ENCODE measurements at places on chromosomes 7 and 10.

GRCh38 chr10:119818889-119819270, 53.8 kb downstream of the MCMBP start:
- peak; percentile 9 for DNase-seq

DNA sequence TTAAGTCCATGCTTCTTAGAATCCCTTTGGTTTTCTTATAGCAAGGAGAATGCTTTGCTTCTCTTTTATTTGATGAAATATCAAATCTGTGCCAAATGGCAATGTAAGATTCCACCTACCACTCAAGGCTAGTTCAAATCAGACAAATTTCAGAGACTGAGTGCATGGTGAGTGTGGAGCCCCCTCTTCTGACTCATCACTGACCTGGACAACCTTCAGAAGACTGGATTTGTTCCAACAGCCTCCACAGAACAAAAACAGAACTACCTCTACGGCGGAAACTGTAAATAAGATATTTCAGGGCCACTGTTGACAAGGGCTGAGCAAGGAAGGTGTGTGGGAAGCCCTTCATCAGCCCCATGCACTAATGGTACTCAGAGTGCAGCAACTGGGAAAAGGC, 21.1 kb downstream of the NCAPG2 start:
- DNase-seq: no peak

DNA sequence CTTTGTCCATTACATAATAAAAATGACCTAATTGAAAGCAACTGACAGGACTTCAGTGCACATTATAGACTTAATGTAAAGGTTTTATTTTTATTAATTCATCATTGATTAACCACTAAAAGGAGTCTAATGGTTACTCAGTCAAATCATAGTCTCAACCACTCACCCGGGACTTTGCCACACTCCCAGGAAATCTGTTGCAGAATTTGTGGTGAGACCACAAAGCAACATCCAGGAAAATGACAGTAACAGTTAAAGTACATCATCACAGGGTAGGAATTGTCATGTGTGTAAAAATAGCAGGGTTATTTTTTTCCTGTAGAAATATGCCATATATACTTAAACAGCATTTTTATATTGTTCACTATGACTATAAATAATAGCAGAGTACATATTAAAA, 6.3 kb upstream of the HGF start:
- DNase-seq: no peak

- no peak for DNase-seq
Observed at GRCh38 chr10:43256531-43257346, 10.1 kb downstream of the RASGEF1A start.

- no peak for DNase-seq
Observed at GRCh38 chr7:129821476-129821875, 131.3 kb downstream of the UBE2H start.

DNA sequence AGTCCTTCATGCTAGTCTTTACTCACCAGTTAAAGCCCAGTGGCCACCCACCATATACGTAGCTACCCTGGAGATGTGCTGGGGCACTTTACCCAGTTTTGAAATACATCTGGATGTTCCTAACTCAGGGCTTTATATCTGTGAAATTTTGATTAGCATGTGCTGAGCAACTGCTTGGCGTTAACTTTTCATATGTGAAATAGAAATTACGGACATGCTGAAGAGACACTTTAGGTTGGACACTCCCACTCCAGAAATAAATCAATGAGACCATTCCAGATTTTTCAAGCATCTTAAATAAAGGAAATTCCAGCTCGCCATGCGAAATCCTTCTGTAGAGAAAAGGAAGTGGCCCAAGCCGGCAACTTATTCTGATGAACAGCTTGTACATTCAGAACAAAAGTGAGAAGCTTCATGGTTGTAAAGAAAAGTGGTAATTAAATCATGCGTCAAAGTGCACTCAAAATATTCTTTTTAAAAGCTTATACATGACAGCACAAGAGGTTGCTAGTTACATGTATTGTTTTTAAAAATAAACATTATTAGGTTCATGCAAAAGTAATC, 153.5 kb upstream of the ITGB1 start:
- no peak for DNase-seq

DNA sequence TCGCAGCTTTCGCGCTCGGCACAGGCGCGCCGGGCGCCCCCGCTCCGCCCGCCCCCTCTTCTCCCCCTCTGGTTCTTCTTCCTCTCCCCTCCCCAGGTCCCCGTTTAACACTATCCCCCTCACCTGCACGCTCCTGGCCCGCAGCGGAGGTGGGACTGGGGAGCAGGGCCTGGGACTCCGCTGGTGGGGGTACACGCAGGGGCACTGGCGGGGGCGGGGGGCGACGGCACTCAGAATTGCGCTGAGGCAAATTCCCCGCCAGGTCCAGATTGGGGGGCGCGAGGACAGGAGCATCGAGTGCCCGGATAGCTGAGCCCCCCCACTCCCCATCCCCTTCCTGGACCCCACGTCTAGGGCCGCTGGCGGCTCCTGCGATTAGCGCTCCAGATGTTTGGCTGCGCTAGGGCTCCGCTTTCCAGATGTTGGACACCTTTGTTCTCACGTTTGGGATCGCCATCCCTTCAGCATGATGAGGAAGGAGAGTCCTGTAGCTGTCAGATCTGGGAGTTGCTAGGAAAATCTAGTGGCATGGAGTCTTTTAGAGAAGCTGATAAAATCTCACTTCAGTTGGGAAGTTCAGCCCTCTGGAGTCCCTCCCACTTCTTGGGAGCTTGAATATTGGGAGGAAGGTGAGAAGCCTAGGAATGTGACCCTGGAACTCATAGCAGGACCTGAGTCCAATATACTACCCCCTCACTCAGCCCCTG, 31.4 kb upstream of the PAX2 start:
- no peak for DNase-seq

DNA sequence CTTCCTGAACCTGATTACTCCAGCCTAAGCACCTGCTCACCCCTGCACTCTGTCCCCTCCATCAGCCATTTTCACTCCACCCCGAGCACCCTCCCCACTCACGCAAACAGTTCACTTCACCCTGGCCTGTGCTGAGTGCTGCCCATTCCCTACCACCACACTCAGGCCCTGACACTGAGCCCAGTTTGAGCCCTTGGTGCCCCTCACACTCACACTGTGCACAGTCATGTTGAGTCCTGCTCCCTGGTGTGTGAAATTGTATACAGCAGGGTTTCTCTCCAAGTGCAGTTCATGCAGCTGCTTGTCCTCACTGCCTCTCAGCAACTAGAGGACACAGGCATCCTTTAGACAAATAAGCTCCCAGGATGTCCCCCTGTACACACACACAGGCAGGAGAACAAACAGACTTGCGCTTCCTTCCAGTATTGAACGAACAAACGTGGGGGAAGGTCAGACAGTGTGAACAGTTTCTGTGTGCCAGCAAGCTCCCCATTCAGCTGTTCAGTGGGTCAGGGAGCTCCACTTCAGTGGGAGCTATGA, 6.8 kb downstream of the MYO1G start:
- no peak for DNase-seq

- DNase-seq: no peak
Observed at GRCh38 chr10:24882047-24882698, 70.2 kb downstream of the PRTFDC1 start.

GRCh38 chr7:20287317-20287716, 43.4 kb upstream of the ITGB8 start:
- DNase-seq: no peak

GRCh38 chr7:21355406-21355874, 72.4 kb upstream of the SP4 start:
- DNase-seq: no peak

- no peak for DNase-seq
Observed at GRCh38 chr10:95414844-95415485, 124.2 kb upstream of the PDLIM1 start.
